Left kidney (tissue), 8 donors: ENCODE measurements at places on chromosomes 1 and 21. TPM values are rescaled to one million over a fixed set of nuclear protein-coding genes. Genes with fewer than 3 reads are reported as not detected.
A peak's percentile ranks its signal among the peaks of the same experiment; 100 is the strongest.

TPTE gene
- not detected for polyA plus RNA-seq

KRTAP24-1 gene
- not detected for polyA plus RNA-seq

- DNase-seq, result peak; percentile 53
These were observed 33.3 kb upstream of the CSF1 start for GRCh38 chr1:109877317-109877771.

GRCh38 chr1:53734650-53735211 is 4.2 kb downstream of the GLIS1 start:
- DNase-seq, result no peak

GRCh38 chr1:57278558-57278957 is 145.3 kb downstream of the DAB1 start:
- no peak for DNase-seq

DNA sequence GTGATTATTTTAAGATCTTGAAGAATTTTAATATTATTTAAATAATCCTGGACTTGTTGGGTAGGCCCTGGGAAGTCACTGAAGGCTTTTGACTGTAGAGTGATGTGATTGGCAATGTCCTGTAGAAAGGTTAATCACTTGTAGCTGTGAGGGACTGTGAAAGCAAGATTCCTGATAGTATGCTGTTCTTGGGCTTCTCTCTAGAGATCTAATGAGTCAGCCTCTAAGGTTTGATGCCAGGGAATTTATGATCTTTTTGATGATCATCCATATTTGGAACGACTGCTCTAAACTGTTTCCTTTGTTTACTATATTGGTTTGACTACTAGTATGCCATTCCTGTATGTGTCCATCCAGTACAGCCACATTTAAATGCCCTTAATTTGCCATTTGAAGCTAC is 56.5 kb downstream of the CAMSAP2 start:
- no peak for DNase-seq

DNA sequence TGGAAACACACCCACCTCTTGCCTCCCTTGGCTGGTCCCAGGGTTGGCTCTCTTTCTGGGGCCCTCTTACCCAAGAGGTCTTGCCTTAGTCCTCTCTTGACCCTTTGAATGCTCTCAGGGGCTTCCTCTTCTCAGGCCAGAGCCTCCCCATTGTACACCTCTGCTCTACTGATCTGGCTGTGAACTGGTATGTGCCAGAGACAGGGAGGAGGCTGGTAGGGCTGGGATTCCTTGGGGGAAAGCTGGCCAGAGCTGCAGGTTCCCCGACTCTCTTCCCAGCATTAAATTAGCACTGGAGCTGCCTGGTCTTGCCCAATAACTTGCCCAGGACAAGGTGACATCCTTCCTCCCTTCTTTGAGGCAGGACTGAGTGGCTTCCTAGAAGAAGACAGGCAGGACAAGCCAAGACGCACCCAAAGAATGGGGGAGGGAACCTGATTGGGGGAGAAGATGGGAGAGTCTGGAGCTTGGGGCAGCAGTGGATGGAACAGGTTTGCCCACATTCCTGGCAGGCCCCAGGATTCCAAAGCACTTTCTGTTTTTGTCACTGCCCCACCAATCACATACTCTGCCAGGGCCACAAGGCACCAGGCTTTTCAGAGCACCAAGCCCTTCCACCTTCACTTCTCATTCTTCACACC is 37.2 kb upstream of the CITED4 start:
- DNase-seq, result peak; percentile 24
